ENCODE measurements at places on chromosomes 3 and 15.

GRCh38 chr3:143856252-143856970, 8.1 kb upstream of the SLC9A9 start:
- no peak for DNase-seq

- no peak for DNase-seq
These were observed 33.0 kb downstream of the GNB5 start for GRCh38 chr15:52158084-52158765.

GRCh38 chr15:88303395-88303794, 46.9 kb upstream of the NTRK3 start:
- no peak for DNase-seq

- no peak for DNase-seq
These were observed 53.3 kb downstream of the BTD start for GRCh38 chr3:15654891-15655290.

GRCh38 chr3:133492159-133492741, 81.2 kb upstream of the CDV3 start:
- no peak for DNase-seq

DNA sequence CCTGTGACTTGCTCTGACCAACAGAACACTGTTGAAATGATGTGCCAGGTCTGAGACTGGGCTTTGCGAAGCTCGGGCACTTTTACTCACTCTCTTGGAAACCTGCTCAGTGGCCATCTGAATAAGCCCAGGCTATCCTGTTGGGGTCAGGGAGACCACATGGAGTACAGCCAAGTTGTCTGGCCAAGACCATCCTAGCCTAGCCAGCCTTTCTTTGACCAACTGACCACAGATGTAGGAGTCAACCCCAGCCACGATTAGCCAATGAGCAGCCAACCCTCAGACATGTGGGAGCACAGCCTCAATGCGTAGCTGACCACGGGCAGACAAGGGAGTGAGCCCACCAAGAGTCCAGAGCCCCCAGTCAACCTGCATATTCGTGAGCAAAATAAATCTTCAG, 26.1 kb downstream of the CCR9 start:
- DNase-seq = no peak

DNA sequence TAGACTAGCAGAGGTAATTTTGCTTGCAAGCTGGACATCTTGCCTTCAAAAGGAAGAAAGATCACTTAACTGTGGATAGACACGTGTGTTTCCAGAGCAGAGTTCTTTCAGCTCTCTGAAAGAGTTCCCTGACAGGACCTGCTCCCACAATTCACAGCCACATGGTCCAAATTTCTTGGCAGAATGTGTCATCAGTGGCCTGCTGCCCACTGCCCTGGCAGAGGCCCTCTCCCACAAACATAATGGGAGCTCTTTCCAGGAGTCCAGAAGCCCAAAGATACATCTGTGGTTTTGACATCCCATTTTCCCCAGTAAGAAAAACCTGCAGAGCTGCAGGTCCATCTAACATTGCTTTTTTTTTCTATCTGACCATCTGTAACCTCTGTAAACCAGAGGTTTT, 48.3 kb downstream of the SERPINI1 start:
- no peak for DNase-seq

GRCh38 chr3:146557745-146558144, 13.3 kb upstream of the PLSCR1 start:
- no peak for DNase-seq

GRCh38 chr3:133042778-133043177, 4.6 kb downstream of the TMEM108 start:
- DNase-seq = no peak

GRCh38 chr3:19264424-19264823, 116.1 kb downstream of the KCNH8 start:
- no peak for DNase-seq

- no peak for DNase-seq
These were observed 256.2 kb upstream of the IL12A start for GRCh38 chr3:159732172-159733111.
